Cardiac muscle cell (in vitro differentiated cells and primary cell): ENCODE measurements at places on chromosomes 6 and 20. TPM values are rescaled to one million over a fixed set of nuclear protein-coding genes. Genes with fewer than 3 reads are reported as not detected.

VPS16 gene
- total RNA-seq = 49.1 and 51.5 TPM in 2 replicates

CDH4 gene
- 0.42 and 0.80 TPM in 2 replicates for total RNA-seq

WFDC10A gene
- not detected in 2 replicates for total RNA-seq

GRCh38 chr6:145480024-145480423, 255.3 kb downstream of the EPM2A start:
- no peak for DNase-seq

DNA sequence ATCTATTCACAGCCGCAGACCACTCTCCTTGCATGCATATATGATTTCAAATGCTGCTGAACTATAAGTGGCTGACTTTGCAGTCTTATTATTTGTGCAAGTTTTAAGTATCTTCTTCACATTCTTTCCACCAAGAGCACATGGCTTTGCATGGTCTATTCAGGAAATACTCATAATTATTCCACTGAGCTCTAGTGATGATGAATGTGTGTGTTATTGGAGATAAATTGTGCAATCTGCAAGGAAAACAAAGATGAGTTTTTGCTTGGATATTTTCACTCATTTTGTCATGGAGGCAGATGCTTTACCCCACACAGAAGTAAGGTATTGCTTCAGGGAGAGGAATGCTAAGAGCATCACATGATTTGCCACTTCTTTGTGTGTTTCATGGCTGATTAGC, 764.6 kb downstream of the TBC1D32 start:
- no peak for DNase-seq

DNA sequence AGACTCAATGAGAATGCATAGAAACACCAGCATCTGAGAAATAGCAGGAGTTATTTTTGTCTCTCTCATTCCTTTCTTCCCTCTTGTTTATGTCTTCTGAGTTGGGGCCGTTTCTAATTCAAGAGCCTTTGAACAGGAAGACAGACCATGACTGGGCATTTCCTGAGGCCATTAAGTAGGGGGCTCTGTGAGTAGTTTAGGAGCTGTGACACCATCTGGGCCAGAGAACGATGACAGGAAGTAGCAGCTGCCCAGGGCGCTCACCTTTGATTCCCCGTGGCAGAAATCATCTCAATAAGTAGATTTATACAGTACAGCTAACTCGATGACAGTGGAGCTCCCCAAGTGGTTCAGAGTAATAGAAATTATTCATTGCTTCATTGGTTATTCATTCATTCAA, 298.4 kb upstream of the PLN start:
- DNase-seq = no peak

DNA sequence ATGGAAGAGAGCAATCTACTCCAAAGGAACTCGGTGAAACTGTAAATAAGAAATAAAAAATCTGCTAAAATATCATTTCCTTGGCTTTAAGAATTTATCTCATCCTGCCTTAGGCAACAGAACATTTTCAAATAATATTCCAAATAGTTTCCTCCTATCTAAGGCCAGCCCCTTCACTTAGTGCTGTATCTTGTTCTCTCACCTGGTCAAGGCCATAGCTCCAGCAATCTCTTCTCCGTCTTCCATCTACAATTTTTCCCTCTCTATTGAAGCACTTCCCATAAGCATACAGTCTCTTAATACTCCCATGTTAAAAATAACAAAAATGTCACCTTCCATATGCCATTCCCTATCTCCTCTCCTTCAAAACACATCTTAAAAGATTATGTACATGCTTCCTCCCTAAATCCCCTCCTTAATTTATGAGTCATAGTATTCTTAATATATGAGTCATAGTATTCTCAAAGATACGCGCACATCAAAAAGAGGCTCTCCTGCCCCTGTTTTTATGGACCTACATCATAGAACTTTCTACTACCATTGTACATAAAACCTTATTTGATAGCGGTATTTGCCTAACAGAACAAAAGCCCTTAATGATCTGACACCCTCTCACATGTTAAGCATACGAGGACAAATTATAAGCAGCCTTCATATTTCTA, 146.9 kb downstream of the PDE10A start:
- DNase-seq = no peak

DNA sequence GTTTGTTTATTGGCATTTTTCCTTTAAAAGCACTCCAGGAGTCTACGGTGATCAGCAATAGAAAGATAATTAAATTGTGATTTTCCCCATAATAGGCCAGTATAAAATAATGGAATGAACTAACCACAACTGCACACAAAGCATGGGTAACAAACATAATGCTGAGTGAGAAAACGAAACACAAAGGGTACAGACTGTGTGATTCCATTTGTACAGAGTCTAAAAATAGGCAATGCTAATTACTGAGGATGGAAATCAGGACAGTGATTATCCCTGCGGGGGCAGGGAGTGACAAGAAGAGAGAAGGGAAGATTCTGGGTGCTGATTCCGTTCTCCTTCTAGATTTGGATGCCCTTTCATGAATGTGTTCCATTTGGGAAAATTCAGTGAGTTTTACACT, 478.1 kb downstream of the PREX1 start:
- no peak for DNase-seq

DNA sequence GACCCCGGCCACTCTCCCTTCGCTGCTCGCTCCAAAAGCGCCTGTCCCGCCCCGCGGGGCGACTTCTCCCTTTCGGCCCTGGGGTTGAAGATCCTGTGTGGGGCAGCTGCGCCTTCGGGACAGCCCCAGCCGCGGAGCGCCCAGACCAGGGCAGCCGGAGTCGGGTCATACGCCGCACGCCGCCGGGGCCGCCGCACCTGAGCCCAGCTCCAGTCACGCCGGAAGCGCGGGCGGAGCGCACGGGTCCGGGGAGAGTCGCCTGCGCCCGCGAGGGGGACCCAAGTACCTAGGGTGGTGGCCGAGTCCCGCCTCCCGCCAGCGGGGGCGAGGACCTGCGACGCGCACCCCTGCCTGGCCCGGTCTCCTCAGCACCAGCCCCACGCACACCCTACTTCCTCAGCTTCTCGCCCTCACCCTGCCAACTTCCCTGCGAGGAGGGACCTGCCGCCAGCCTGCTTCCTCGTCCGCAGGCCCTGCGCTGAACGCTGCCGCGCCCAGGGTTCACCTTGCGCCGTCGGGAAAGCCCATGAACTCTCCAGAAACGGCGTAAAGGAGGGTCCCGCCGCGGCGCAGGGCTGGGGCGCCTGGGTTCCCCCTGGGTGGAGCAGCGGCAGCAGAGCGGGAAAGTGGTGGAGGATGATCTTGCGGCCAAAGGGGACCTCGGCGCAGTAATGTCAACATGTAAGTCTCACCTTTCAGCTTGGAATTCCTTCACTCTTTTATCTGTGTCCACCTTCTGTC, at the start of gene ADGRG6:
Gene ADGRG6 (plus strand): TSS at position 357 of the 741 bp plus-strand sequence. CDS start 323 bp downstream, at position 680.
- DNase-seq = peak; percentile 38

- no peak for DNase-seq
These were observed 12.8 kb downstream of the SUN5 start for GRCh38 chr20:32991383-32991782.

PTGIS gene
- total RNA-seq = 5.3 and 7.8 TPM in 2 replicates

LY6G6F gene
- not detected in 2 replicates for total RNA-seq

DNA sequence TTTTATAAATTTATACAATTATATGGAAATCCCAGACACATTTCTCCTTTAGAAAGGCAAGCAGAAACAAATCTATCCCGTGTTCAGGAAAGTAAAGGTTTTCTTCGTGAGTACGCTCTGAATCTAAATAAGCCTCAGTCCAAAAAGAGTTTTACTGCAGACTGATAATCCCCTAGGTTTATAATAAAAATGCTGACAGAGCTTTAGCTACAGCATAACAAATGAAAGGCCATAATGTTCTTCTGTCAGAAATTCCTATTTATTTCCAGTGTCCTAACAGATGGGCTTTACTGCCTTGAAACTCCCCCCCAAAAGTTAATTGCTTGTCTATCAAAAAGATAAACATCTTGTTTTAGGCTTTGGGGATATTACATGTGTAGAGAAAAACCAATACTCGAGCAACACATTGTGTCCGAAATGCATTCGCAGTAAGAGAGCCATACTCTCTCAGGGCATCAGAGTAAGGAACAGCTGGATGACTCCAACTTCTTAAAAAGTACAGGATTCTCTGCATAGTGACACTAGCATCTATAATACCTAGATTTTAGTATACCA, 109.0 kb downstream of the PRKN start:
- no peak for DNase-seq

- DNase-seq = peak; percentile 30
These were observed 40.0 kb upstream of the TAF8 start for GRCh38 chr6:42010185-42010891.

DNA sequence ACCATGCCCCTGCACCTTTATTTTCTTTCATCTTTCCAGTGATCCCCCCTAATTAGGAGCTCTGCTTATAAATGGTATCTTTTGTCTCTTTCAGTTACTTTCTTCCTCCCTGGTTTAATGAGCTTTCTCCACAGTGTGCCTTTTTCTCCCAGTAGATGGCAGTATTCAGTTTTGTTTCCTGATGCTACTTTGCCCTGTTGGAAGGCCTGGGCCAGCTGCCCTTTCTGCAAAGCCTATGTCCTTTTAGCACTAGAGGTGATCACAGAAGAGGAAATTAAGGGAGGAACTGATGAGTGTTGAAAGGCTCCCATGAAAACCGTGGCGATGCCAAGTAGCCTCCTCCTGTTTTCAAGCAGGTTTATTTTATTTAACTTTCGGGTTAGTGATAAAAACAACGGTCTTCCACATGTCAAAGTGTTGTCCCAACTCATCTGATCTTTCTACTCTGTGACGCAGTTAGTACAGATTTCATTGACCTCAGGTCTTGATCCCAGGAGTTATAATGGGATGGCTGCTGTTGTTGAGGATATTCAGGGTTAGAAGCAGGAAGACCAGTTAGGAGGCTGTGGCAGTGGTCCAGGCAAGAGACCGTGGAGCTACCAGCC, 184.2 kb upstream of the BMP2 start:
- DNase-seq = peak; percentile 83

DDX39B gene
- 371 and 455 TPM in 2 replicates for total RNA-seq

RGS17 gene
- 0.15 and 0.74 TPM in 2 replicates for total RNA-seq

DNA sequence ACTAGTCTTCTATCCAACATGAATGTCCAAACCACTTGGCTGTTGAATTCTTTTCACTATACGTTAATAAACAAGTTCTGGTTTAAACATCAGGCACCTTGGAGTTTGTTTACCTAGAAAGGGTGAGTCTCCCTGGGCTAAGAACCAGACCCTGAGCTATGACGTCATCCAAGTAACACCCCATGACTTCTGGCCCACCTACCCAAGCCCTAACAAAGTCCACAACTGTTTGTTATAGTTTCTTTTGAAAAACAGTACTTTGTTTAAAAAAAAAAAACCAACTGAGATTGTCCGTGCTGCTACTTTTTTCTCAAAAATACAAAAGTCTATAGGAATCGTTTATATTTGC, 146.9 kb upstream of the BEND6 start:
- DNase-seq = no peak

TENT5A gene
- total RNA-seq = 6.5 and 9.2 TPM in 2 replicates

- no peak for DNase-seq
These were observed 39.9 kb downstream of the TBC1D7 start for GRCh38 chr6:13288481-13288880.

- DNase-seq = no peak
These were observed 99.1 kb downstream of the FOXC1 start for GRCh38 chr6:1708820-1709219.

DNA sequence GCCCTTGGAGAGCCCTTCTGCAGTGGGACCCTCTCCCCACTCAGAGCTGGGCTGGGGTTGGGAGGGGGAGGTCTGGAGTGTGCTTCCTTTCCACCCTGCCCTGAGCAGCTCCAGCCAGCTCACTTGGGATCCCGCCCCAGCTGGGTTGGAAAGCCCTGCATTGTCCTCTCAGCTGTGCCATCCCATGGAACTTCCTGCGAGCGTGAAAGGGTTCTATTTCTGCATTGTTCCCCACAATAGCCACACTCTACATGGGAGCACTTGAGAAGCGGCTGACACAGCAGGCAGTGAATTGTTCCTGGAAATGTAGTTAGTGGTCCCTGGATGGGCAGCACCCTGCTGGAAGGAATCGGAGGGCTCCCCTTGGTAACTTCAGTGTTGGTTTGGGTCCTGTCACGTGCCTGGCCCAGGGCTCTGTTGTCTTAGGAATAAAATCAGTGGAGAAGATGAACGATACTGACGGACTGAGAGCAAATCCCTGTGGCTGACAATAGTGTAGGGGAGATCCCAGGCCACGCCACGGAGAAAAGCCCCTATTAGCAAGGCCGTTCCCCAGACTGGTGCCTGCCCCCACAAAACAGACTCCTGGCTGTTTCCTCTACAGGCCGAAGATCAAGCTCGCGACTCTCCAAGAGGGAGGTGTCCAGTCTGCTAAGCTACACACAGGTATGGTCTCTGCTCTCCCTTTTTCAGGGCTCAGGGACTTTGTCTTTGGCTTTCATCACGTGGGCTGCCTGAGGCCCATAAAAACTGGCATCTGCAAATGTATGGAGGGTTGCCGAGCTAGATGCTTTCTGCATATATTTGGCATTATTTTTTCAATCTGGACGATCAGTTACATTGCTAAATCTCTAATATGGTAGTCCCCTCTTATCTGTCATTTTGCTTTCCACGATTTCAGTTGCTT, 18.8 kb downstream of the DNMT3B start:
- no peak for DNase-seq

MEI4 gene
- total RNA-seq = 0.21 and 0.36 TPM in 2 replicates

DNA sequence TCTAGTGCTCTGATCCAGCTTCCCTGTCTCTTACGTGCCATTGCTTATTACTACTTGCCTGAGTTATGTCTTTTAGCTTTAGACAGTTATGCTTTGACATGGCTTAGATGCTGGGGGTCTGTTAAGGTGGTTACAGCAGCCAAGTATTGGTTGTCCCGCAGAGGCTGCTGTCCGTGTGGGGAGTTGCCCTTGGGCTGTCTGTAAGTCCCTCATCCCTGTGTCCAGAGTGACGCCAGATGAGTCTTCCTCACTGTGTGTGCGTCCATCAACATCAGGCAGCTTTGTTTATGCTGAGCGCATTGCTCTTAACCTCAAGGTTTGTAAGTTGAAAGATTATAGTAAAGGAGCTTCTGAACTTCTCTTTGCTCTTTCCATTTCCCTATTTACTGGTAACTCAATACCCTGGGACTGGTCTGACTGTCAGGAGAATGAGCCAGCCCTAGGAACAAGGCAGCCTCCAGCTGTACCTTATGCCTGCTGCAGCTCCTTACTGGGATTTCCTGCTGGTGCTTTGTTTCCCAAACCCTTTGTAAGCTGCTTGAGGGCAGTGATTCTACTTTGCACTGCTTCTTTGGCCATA, 7.2 kb downstream of the FAM120B start:
- DNase-seq = no peak

DNA sequence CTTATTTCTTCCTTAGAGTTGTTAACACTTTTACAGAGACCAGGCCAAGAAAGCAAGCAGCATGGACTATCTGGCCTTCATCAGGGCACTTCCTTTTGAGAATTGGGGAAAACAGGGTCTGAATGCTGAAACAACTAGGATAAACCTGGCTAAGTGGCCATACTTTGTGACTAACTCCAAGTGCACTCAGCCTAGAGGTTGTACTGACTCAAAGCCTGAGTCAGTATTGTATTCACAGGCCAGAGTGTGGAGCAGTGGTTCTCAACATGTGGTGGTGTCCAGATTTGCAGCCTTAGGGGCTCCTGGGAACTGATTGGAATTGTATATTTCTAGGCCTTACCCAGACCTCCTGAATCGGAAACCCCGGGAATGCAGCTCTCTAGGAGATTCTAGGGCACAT, 20.1 kb downstream of the SEC23B start:
- no peak for DNase-seq

- DNase-seq = peak; percentile 22
These were observed 816 bp upstream of the MAN1A1 start for GRCh38 chr6:119350202-119350951.

- no peak for DNase-seq
These were observed 655.7 kb downstream of the EPHA7 start for GRCh38 chr6:92763680-92764079.

- no peak for DNase-seq
These were observed 20.1 kb downstream of the FAM50B start for GRCh38 chr6:3869284-3869631.
